ENCODE measurements at places on chromosomes 7 and 10.

- no peak for DNase-seq
Measured at GRCh38 chr10:65570143-65571010, 1355.5 kb upstream of the LRRTM3 start.

GRCh38 chr7:105014693-105015389, 836 bp downstream of the KMT2E start:
- no peak for DNase-seq

GRCh38 chr10:110444004-110444337, 53.7 kb upstream of the DUSP5 start:
- no peak for DNase-seq

DNA sequence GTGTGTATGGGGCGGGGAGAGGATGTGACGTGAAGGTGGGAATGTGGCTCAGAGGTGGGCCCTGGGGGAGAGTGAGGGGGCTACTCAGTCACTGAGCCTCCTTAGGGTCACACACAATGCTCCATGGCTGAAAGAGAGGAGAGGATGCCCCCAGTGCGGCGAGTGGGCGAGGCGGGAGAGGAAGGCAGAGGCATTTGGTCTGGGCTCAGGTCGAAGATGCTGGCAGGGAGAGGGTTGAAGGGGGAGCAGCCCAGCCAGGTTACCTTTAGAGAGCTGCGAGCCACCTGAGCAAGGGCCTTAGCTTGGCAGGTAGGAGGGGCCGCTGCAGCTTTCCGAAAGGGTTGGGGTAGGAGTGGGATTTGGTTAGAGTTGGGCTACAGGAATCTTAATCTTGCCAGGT, 4.7 kb upstream of the LOXL4 start:
- no peak for DNase-seq

DNA sequence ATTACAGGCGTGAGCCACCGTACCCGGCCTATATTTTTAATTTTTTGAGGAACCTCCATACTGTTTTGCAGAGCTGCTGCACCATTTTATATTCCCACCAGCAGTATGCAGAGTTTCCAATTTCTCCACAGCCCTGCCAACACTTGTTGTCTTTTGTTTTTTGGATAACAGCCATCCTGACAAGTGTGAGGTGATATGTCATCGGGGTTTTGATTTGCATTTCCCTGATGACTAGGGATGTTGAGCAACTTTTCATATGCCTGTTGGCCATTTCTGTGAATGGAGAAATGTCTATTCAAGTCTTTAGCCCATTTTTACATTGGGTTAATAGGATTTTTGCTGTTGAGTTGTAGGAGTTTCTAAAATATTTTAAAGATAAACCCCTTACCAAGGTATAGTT, 22.2 kb downstream of the ENTPD7 start:
- DNase-seq: no peak

DNA sequence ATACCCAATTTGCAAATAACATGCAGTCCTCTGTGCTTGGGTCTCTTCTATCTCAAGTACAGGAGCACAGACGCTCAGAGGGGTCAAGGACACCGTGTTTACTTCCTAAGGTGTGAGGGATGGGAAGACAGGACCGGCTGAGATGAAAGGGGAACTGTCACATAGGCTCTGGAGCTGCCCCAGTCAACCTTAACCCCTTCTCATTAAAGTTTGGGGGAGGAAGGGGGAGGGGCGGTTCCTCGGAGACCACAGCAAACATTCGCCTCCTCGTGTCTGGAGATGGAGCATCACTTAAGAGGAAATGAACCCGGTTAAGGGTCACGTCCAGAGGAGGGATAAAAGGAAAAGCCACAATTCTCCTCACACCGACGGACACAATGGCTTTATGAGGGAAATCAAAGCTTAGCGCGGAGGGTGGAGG, 1.1 kb downstream of the SH3PXD2A start:
- DNase-seq: no peak

- DNase-seq: no peak
Measured at GRCh38 chr7:82810558-82811259, 352.0 kb downstream of the PCLO start.

- DNase-seq: no peak
Measured at GRCh38 chr10:78520737-78521430, 487.2 kb downstream of the RPS24 start.

DNA sequence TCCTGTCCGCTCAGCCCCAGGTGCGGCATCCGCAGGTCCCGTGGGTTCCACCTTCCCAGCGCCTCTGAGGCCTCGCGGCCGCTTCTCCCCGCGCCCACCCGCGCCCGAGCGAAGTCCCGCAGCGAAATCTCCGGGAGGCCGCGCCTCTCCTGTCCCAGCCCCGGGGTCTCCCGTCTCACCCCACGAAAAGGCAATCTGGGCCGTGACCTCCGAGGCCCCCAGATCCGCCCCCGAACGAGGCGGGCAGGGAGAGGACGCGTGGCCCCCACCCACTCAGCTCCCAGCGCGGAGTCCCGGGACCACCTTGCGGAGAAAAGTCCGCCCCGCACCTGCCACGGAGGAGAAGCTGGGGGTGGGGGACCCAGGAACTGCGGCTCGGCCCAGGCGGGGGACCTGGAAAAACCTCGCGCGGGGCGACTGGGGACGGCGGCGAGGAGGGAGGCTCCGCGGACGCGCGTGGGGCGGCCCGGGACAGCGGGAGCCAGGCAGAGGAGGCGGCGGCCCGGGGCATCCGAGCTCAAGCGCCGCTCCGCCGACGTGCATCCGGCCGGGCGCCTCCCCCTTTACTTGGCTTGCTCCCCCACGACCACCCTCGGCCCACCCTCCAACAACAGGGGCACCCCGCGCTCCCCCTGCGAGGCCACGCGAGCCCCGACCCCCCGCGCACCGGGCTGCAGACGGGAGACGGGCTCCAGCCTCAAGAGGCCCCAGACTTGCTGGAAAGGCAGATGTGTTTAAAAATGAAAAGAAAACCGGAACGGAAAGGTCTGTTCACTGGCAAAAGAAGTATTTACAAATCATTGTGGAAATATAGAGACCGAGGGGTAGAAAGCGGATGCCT, 33.0 kb upstream of the RNF32 start:
- no peak for DNase-seq

DNA sequence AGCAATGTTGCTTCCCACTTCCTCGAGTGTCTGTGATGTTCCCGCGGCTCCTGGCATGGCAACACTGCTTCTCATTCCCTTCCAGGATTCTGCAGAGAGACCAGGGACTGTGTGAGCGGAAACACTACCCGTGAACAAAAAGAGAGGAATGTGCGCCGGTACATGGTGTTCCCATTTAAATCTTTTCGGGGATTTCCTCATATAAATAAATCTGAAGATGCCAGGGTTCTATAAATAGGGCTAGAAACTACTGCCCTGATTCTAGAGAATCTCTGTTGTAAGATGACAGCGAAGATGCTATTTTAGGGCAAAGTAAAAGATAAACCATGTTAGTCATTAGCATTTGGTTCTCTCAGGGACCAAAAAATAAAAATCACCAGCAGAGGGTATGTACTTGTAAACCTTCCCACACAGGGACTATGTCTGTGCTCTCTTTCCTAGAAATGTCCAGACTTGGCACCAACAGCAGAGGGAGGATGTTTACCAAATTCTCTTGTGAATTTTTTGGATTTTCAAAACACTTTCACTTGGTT, 92.2 kb upstream of the DDC start:
- DNase-seq: no peak

DNA sequence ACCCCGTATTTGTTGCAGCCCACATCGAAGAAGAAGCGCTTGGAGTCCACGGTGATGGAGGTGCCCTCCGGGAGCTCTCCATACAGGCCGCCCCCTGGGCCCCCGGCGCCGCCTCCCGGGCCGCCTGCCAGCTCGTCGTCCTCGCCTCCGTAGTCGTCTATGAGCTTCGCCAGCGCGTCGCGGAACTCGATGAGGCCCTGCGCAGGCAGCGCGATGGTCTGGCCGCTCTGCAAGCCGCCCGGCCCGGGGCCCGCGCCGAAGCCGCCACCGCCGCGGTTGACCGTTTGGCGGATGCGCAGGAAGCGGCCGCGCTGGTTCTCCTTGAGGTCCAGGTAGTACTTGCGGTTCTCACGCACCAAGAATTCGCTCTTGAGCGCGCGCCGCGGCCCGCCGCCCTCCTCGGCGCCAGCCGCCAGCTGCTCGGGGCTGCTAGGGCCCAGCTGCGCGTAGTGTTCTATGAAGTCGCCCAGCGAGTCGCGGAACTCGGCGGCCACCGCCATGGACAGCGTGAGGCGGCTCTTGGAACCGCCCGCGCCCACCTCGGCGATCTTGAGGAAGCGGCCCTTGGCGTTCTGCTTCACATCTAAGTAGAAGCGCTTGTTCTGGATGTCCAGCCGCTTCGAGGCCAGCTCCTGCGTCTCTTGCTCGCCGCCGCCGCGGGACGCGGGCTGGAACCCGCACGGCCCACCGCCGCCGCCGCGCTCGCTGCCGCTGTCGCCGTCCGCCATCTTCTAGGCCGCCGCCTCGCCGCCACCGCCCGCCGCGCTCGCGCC, 523 bp downstream of the PURB start:
- peak; percentile 20 for DNase-seq

- DNase-seq: no peak
Measured at GRCh38 chr7:1700536-1701333, 30.7 kb downstream of the ELFN1 start.

DNA sequence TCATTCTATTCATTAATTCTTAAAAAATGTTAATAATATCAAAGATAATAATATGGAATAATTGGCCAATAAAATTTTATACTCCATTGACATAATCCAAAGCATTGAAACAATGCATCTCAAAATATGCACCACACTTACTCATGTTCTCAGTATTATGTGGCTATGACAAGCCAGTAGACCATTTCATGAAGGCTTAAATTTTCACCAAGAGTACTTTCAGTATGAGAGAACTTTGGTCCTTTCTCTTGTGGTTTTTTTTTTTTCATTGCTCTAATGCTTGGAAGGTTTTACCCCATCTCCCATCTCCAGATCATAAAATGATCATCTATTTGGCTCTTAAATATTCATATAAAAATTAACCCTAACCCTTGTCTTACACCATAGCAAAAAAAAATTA, 45.5 kb upstream of the TMEM140 start:
- DNase-seq: no peak

GRCh38 chr10:86782701-86783418, 26.4 kb downstream of the BMPR1A start:
- no peak for DNase-seq

GRCh38 chr7:72445075-72445474, 32.9 kb upstream of the CALN1 start:
- no peak for DNase-seq

DNA sequence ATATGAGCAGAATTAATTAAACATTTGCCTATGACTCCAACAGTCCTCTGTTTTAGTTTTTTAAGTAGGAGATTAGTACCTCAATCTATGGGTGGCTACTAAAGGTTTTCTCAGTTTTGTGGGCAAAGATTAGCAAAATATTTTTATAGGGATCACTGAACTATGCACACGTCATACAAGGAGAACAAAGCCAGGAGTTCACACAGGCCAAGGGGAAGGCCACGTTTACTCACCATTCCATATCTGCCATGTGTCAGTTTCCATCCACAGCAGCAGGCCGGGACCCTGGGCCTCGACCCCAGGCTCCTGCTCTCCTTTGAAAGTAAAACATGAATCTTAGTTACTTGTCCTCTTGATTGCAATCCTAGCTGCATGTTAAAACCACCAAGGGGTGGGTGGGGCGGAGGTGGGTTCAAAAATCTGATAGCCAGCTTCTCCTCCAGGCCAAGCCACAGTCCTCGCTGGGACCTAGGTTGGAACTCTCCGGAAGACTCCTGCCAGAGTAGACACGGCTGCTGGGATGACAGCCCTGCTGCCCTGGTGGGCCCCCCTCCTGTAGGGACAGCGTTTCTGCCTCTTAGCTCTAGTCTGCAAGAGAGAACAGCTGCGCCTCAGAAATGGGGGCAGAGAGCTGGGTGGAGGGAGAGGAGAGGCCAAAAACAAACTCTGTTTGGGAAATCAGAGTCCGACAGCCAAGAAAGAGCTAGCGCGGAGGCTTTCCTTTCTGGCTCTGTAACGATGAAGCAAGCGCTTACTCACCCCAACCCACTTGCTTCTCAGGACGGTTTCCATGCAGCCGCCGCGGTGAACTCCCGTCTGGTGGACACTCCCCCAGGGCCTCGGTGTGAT, 35.6 kb downstream of the PITRM1 start:
- no peak for DNase-seq

DNA sequence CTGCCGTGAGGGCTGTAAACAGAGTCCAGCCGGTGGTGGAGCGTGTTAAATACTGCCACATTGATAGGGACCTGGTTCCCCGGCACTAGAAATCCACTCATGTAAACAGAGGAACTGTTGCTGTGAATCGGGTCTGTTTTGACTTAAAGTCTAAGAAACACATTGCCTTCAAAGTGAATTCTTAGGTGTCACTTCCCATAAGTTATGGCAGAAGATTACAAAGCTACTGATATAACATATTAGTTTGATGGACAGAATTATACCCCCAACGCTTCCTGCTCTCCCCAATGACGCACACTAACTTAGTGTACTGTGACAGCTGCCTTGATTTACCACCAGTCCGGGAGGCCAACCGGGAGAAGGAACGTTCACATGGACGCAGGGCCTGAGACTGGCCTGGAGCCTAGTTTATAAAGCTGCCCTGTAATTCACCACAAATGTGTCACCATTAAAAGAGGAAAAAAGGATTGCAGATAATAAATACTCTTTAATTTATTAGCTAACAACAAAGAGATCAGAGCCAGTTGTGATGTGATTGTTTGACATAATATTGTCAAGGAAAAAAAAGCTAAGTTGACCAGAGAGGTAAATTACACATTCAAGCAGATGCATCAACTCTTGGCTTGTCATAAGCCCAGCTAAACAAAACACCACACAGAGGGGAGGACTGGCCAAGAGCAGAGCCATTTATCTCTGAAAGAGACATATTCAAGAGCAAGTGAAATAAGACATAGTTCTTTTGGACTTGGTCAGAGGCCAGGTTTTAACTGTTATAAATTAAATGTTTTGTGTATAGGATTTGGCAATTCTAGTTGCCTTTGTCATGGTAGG, 820.6 kb downstream of the LRMDA start:
- DNase-seq: no peak

- no peak for DNase-seq
Measured at GRCh38 chr10:122756656-122757055, 57.0 kb upstream of the C10orf120 start.

GRCh38 chr7:102216573-102217314, 69.9 kb upstream of the SH2B2 start:
- DNase-seq: no peak

- no peak for DNase-seq
Measured at GRCh38 chr10:58963723-58964124, 212.7 kb upstream of the PHYHIPL start.

DNA sequence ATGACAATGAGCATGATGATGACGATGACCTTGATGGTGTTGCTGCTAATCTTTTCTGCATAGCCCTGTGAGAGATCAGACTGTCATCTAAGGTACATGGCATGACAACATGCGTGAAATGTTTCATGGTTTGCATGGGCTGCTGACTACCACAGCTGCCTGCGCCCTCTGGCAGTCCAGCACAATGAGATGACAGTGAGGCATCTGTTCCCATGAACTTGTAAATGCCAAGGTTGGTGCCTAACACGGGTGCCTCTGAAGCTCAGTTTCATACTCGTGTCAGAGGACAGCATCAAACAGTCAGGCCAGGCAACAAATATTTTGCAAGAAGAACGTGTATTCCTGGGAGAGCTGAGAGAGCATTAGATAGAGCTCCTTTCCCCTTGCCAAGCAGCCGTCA, 122.0 kb upstream of the PRKCQ start:
- no peak for DNase-seq
